ENCODE measurements at places on chromosomes 6 and 20. TPM values are rescaled to one million over a fixed set of nuclear protein-coding genes. Genes with fewer than 3 reads are reported as not detected.

GRCh38 chr20:63305393-63305792 is 12.4 kb downstream of the COL20A1 start:
- DNase-seq: no peak
- H3K27ac ChIP-seq: no peak overlapping the region
- no peaks in the 10 kb centered on the region for H3K4me1 ChIP-seq
- no peaks in the 10 kb centered on the region for H3K36me3 ChIP-seq
- peaks cover 7% of the 10 kb centered on the region for H3K27me3 ChIP-seq

DNA sequence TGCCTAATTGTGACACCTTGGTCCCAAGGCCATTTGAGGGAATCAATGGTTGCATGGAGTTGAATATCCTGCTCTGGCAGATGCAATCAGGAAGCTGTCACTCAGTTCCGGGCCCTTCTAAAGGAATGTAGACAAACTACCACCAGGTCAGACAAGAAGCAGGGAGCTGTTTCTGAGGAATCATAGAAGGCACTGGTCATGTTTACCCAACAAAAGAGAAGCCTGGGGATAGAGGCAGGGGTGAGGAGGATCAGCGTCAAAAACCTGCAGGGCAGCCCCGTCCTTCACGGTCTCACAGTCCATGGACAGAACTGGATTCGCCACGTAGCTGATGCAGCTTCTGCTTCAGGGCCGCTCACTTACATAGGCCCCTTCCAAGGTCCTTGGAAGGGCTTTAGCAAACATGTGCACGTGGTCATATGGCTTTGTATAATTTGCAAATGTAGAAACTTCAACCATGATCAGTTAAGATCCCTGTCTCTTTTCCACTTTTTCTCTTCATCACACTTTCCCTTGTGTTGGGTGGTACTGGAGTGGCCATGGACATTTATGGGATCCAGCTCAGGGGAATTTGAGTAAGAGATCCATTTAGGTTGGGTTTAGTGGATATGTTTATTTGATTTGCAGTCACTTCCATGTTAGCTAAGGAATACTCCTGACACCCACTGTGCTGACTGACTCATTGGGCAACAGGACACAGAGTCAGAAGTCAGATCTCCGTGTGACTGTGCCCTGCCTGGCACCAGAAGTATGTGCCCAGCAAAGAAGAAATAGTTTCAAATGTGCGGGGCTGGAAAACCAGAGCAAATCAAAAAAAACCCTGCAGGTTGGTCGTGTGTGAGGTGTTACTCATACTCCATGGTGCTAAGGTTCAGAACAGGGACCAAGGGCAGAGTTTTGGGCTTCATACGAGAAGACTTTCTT is 60.0 kb upstream of the ZFAND3 start:
- no peaks in the 10 kb centered on the region for H3K4me1 ChIP-seq
- no peak overlapping the region for H3K27ac ChIP-seq
- H3K27me3 ChIP-seq: peaks cover 4% of the 10 kb centered on the region
- DNase-seq: no peak
- H3K36me3 ChIP-seq: no peaks in the 10 kb centered on the region

GRCh38 chr20:57785720-57786119 is 75.9 kb upstream of the PMEPA1 start:
- H3K4me1 ChIP-seq: no peaks in the 10 kb centered on the region
- H3K27me3 ChIP-seq: peaks cover 9% of the 10 kb centered on the region

GRCh38 chr6:34531580-34532201 is 24.4 kb downstream of the SPDEF start:
- peaks cover 3% of the 10 kb centered on the region for H3K4me1 ChIP-seq

DNA sequence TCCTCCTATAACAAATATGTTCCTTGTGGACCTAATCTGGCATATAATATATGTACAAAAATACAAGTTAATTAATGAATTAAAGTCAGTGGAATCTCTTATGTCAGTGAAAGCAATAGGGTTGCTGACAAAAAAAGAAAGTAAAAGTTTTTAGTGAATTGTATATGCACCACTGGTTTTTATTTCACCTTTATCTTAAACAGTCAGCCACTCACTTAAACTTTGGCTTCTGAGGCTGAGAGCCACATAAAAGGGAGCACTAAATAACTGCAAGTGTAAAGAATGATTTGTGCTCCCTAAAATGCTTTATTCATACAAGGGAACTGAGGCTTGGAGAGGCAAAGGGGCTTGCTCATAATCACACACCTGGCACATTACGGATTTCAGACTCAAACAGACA is 9.9 kb upstream of the F13A1 start:
- no peak overlapping the region for H3K4me3 ChIP-seq
- H3K36me3 ChIP-seq: no peaks in the 10 kb centered on the region
- no peak for DNase-seq
- no peaks in the 10 kb centered on the region for H3K4me1 ChIP-seq
- H3K27me3 ChIP-seq: peaks cover 23% of the 10 kb centered on the region

- H3K4me3 ChIP-seq: no peak overlapping the region
- no peak overlapping the region for H3K27ac ChIP-seq
- no peak for DNase-seq
These were observed 301.2 kb upstream of the SGK1 start for GRCh38 chr6:134619077-134619476.

DNA sequence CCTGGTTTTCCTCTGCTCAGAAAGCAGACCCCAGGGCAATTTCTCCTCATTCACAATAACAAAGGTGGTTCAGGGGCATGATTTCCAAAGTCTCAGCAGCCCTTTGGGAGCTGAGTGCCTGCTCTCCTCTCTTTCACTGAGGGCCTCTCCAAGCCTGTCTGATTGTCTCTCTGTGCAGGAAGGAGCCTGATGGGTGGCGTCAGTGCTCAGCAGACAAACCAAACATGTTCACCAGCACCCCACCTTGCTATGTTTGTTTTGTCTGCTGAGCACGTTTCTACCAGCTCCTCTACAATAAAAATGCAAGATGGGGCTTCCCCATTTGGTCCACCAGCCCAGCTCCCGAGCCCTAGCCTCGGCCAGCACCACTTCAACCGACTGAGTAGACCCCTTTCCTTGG is 25.4 kb upstream of the TCP11 start:
- peaks cover 6% of the 10 kb centered on the region for H3K4me1 ChIP-seq
- no peak for DNase-seq
- no peak overlapping the region for H3K4me3 ChIP-seq

DNA sequence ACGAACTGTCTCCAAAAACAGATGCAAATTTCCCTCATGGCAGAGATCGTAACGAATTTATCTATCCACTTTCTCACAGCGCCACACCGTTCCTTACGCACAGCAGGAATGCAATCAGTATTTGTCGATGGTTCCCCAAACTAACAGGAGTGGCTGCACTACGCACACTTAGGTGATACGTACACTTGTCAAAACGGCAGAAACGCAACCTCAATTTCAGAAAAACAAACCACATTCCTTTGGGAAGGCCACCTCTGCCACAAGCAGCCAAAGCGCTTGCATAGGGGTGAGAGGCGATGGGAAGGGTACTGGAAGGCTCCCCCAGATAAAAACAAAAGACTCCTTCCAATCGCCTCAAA is 638 bp downstream of the MDN1 start:
- H3K27ac ChIP-seq: peak overlapping the region; percentile 96
- peak overlapping the region; percentile 98 for H3K4me3 ChIP-seq
- no peaks in the 10 kb centered on the region for H3K27me3 ChIP-seq
- peaks cover 6% of the 10 kb centered on the region for H3K36me3 ChIP-seq

GRCh38 chr6:142912125-142912524 is 32.9 kb downstream of the HIVEP2 start:
- H3K36me3 ChIP-seq: peaks cover 15% of the 10 kb centered on the region
- DNase-seq: no peak
- no peaks in the 10 kb centered on the region for H3K27me3 ChIP-seq
- peaks cover 61% of the 10 kb centered on the region for H3K4me1 ChIP-seq
- peak overlapping the region; percentile 83 for H3K4me3 ChIP-seq

The SPTLC3 gene
- total RNA-seq: not detected

The TRDN gene
- not detected for total RNA-seq

The LY6G6F gene
- total RNA-seq: not detected

The MDFI gene
- not detected for total RNA-seq
